ENCODE measurements at places on chromosomes 5 and 9.

- H3K36me3 ChIP-seq: peaks cover 10% of the 10 kb centered on the region
- peaks cover 38% of the 10 kb centered on the region for H3K4me1 ChIP-seq
- H3K27me3 ChIP-seq: no peaks in the 10 kb centered on the region
- no peak overlapping the region for H3K4me3 ChIP-seq
These were observed 22.3 kb downstream of the PSMB7 start for GRCh38 chr9:124392871-124393460.

- no peaks in the 10 kb centered on the region for H3K36me3 ChIP-seq
- H3K4me3 ChIP-seq: no peak overlapping the region
- H3K4me1 ChIP-seq: no peaks in the 10 kb centered on the region
These were observed 117.8 kb upstream of the PTCH1 start for GRCh38 chr9:95634536-95634935.

- H3K4me1 ChIP-seq: no peaks in the 10 kb centered on the region
- no peaks in the 10 kb centered on the region for H3K36me3 ChIP-seq
- no peaks in the 10 kb centered on the region for H3K27me3 ChIP-seq
These were observed 351.3 kb downstream of the ADGRV1 start for GRCh38 chr5:90909940-90910339.

GRCh38 chr5:116144103-116144502 is 59.3 kb downstream of the COMMD10 start:
- no peaks in the 10 kb centered on the region for H3K4me1 ChIP-seq
- no peak overlapping the region for H3K4me3 ChIP-seq
- H3K27me3 ChIP-seq: no peaks in the 10 kb centered on the region
- DNase-seq: peak; percentile 27
- no peak overlapping the region for H3K27ac ChIP-seq

GRCh38 chr5:55173687-55174230 is 782 bp upstream of the CDC20B start:
- H3K36me3 ChIP-seq: no peaks in the 10 kb centered on the region
- no peak overlapping the region for H3K27ac ChIP-seq
- DNase-seq: no peak

DNA sequence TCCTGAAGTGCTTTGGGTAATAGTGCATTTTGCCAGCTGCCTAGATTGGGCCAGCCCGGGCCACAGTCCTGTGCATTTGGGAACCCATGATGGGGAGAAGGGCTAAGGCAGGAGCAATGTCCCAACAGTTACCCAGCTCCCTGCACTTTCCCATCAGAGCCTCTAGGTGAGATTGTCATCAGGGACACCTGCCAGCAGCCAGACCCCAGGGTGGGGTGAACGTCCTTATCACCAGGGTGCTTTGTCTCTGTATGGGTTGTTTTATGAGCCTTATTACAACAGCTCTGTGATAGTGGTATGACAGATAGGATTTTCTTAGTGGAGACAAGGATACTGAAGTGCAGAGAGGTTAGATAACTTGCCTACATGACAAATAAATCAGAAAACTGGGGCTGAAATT is 365.7 kb downstream of the OSTF1 start:
- no peaks in the 10 kb centered on the region for H3K36me3 ChIP-seq
- H3K4me1 ChIP-seq: no peaks in the 10 kb centered on the region
- DNase-seq: no peak

DNA sequence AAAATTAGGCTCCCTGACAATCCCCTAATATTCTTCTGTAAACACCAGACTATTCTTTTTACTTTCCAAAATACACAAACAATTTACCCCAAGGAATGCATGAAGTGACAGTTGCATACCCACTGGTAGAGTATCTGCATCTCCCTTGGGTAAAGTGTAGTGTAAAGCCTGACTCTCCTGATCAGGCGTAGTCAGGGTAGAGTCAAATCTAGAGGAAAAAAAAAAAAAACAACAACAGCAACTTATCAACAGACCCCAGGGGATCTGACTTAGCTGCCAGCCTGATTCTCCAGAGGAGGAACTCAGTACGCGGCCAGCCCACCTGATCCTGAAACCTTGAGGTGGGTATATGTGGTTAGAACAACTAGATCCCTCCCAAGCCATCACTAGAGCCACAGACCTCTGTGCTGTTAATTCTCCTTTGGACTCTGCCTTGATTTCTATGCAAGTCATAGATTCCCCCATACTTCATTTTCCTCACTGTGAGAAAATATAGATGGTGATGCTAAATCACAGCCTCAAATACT is 61.0 kb downstream of the ZNF608 start:
- H3K4me1 ChIP-seq: no peaks in the 10 kb centered on the region
- H3K27me3 ChIP-seq: no peaks in the 10 kb centered on the region
- no peak overlapping the region for H3K27ac ChIP-seq
- no peak for DNase-seq

DNA sequence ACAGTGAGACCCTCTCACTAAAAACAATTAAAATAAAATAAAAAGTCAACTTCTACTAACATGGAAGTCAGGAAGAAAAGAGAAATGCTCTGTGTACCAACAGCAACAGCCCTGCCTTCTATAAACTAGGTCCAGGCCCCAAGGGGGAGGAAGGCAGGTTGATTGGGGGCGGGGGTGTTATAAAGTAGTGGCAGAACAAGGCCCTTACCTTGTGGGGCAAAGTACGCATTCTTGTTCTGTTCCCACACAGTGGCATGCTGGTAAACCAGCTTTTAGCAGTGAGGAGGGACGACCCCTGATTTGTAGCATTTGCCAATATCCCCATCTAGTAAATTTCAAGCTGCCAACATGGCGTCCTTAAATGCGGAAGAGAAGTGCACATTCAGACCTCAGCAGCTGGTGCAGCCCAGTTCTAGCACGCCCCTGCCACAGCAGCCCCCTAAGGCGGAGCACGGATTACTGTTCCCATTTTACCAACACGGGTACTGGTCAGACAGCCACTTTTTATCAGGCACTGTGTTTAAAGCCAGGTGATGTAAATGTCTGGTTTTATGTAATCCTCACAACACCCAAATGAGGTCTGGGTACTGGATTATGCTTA is 69.5 kb downstream of the GTF3C4 start:
- H3K4me3 ChIP-seq: no peak overlapping the region
- H3K4me1 ChIP-seq: no peaks in the 10 kb centered on the region
- no peak overlapping the region for H3K27ac ChIP-seq
- no peak for DNase-seq

- no peak overlapping the region for H3K4me3 ChIP-seq
- no peaks in the 10 kb centered on the region for H3K4me1 ChIP-seq
- H3K27ac ChIP-seq: no peak overlapping the region
These were observed 20.2 kb downstream of the HAVCR1 start for GRCh38 chr5:157038568-157039187.

GRCh38 chr9:128296340-128297220 is 20.5 kb downstream of the SWI5 start:
- no peaks in the 10 kb centered on the region for H3K27me3 ChIP-seq
- H3K4me3 ChIP-seq: no peak overlapping the region
- no peaks in the 10 kb centered on the region for H3K36me3 ChIP-seq
- no peak for DNase-seq
- no peak overlapping the region for H3K27ac ChIP-seq

DNA sequence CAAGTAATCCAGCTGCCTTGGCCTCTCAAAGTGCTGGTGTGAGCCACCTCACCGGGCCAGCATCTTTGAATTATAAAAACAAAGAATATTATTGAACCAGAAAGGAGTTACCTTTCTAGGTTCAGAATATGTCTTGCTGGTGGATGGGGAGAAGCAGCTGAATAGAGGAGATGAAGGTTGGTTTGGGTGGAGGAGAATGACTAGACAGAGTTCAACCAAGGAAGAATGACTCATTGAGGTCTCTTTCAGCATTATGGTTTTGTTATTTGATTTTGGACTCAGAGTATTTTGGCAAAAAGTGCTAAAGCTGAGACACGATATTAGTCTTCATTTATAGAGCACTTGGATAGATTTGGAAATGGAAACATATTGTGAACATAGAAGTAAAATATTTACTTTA is 75.2 kb upstream of the MPDZ start:
- no peaks in the 10 kb centered on the region for H3K36me3 ChIP-seq
- H3K4me3 ChIP-seq: no peak overlapping the region
- DNase-seq: peak; percentile 67
- no peak overlapping the region for H3K27ac ChIP-seq

DNA sequence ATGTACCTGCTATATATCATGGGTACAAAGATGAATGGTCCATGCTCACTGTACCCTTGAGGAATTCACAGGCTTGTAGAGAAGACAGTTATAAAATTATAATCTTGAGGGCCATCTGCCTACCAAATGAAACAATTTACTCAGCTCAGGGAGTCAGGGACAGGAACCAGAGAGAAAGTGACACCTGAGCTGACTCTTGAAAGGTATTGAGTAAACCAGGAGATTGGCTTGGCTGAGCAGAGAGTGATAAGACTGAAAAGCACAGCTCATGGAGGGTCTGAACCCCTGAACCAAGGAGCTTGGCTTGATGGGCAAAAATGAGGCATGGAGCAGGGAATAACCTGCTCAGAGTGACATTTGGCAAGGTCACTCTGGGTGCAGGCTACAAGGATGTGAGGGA is 147.3 kb downstream of the FAM114A2 start:
- H3K27me3 ChIP-seq: no peaks in the 10 kb centered on the region
- no peak for DNase-seq
- H3K27ac ChIP-seq: no peak overlapping the region
- H3K36me3 ChIP-seq: no peaks in the 10 kb centered on the region

DNA sequence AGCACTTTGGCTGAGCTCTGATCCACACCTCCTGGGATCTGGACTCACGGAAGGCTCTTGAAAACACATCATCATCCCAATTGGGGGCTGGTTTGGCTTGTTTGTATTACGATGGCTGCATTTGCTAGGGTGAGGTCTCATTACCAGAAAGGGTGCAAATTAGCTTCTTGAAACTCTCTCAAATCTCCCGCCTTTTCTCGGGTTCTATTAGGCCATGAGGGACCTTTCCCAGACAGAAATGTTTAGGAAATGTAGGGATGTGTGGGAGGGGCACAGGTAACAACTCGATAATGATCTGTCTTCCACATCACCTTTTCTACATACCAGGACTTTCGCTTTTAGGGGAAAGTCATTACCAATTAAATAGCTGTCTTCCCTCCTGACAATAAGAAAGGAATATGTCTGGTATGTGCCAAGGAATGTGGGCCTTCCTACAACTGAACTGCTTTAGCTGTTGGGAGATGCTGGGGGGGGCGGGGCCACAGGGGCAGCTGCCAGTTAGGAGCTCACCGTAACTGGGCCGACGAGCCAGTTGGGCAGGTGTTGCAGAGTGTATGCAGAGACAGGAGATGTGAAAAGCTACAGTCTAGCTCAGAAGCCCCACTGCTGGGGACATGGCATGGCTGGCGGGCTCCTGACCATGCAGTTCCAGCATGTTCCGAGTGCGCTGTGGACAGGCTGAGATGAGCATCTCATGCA is 71.2 kb downstream of the AK8 start:
- no peak overlapping the region for H3K4me3 ChIP-seq
- H3K4me1 ChIP-seq: no peaks in the 10 kb centered on the region
- H3K36me3 ChIP-seq: no peaks in the 10 kb centered on the region
- DNase-seq: peak; percentile 4
- no peak overlapping the region for H3K27ac ChIP-seq

DNA sequence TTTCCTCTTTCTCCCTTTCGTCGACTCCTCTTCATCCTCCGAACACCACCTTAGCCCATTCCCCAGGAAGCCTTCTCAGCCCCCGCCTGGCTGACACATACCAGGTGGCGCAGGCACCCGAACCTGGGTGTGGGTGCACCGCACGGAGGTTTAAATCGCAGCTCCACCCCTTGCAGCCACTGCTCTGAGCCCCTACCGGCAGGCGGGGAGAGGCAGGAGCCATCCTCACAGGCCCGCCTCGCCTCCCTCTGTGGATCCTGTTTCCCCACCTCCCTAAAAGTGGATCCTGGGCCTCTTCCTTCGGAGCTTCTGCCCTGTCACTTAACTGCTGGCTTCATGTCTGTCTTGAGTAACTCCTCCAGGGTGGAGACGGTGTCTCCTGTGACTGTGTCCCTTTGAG is 110.7 kb downstream of the OLFM1 start:
- no peak overlapping the region for H3K27ac ChIP-seq
- H3K27me3 ChIP-seq: no peaks in the 10 kb centered on the region
- H3K36me3 ChIP-seq: no peaks in the 10 kb centered on the region
- H3K4me3 ChIP-seq: no peak overlapping the region
- no peaks in the 10 kb centered on the region for H3K4me1 ChIP-seq
- DNase-seq: no peak

DNA sequence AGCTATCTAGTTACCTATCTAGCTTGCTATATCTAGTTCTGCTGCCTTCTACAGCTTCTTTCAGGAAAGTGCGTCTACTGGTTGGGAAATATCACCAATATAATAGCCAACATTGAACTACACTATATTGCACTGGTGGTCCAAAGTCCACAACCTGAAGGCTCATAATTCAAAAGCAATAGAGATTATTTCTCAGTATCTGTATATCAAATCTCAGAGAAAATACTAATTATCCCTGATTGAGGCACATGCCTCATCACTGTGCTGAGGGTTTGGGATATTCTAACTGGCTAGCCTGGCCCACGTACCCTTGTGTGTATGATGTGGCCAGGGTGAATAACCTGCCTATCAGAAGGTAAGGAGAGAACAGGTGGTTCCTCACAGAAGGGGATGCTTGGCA is 53.8 kb downstream of the SH3RF2 start:
- no peak for DNase-seq
- H3K4me1 ChIP-seq: peaks cover 25% of the 10 kb centered on the region
- no peak overlapping the region for H3K4me3 ChIP-seq
- no peaks in the 10 kb centered on the region for H3K27me3 ChIP-seq
- H3K27ac ChIP-seq: no peak overlapping the region

- peaks cover 59% of the 10 kb centered on the region for H3K4me1 ChIP-seq
- no peaks in the 10 kb centered on the region for H3K36me3 ChIP-seq
- DNase-seq: peak; percentile 54
- peak within 1 kb of the TSS; percentile 62 for H3K27ac ChIP-seq
- H3K4me3 ChIP-seq: peak within 1 kb of the TSS; percentile 78
- H3K27me3 ChIP-seq: no peaks in the 10 kb centered on the region
These were observed at the start of gene SMIM3 for GRCh38 chr5:150778517-150779396. SMIM3 (plus strand) TSS chr5:150778757; CDS start chr5:150795441, 16,684 bp downstream.

DNA sequence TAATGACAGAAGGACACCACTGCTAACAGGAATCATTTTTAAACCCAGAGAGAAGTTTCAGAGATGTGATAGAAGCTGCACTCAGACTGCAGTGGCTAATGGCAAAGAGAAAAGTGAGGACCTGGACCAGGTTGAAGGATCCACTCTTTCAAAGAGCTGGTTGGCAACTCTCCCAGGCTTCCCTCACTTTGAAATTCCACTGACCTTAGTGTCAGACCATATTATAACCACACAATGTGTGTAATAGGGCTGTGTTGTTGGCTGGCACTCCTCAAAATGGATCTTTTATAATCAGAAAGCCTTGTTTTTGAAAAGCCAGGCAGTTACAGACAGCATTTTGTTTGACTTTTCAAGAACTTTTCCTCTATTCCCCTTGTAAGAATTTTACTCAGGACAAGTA is 280.7 kb downstream of the PRELID2 start:
- no peaks in the 10 kb centered on the region for H3K27me3 ChIP-seq
- peaks cover 8% of the 10 kb centered on the region for H3K4me1 ChIP-seq
- no peaks in the 10 kb centered on the region for H3K36me3 ChIP-seq
- DNase-seq: peak; percentile 82
- H3K27ac ChIP-seq: no peak overlapping the region

Measured in astrocyte (in vitro differentiated cells and primary cell).